ENCODE measurements at places on chromosomes 5 and 9.

GRCh38 chr9:124013309-124014210, 2.0 kb downstream of the LHX2 start:
- no peak for DNase-seq

GRCh38 chr5:53777864-53778618, 217.6 kb downstream of the NDUFS4 start:
- no peak for DNase-seq

DNA sequence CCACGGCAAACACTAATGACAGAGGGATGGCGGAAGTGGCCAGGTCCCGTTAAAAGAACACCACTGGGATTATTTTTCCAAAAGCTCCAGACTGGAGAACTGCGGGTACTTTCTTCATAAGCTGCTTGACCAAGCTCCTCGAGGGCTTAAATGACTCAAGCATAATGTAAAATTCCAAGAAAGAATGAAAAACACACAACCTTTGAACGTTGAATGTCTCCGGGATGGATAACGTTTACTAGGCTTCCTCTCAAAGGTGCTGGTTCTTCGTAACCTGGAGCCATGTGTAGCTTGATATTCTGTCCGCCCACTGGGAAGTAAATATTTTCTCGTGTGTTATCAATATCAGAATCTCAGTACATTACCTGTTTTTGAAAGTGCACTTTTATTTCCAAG, 67.6 kb downstream of the EPB41L4B start:
- DNase-seq: no peak

DNA sequence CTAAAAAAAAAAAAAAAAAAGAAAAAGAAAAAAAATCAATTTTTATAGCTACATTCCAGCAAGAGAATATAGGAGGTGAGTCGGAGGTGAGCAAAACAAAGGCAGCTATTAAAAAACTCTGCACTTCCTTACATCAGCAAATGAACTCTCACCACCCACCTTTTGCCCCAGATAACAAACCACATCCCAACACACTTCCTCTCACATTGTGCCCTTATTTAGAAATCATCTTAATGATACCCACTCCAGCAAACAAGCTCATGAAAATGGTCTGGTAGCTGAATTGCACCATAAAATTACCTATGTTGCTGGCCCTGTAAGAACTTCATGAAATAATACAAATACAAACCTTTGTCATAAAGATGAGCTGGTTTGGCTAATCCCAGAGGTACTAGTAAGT, 82.9 kb downstream of the CEMIP2 start:
- DNase-seq: peak; percentile 19

DNA sequence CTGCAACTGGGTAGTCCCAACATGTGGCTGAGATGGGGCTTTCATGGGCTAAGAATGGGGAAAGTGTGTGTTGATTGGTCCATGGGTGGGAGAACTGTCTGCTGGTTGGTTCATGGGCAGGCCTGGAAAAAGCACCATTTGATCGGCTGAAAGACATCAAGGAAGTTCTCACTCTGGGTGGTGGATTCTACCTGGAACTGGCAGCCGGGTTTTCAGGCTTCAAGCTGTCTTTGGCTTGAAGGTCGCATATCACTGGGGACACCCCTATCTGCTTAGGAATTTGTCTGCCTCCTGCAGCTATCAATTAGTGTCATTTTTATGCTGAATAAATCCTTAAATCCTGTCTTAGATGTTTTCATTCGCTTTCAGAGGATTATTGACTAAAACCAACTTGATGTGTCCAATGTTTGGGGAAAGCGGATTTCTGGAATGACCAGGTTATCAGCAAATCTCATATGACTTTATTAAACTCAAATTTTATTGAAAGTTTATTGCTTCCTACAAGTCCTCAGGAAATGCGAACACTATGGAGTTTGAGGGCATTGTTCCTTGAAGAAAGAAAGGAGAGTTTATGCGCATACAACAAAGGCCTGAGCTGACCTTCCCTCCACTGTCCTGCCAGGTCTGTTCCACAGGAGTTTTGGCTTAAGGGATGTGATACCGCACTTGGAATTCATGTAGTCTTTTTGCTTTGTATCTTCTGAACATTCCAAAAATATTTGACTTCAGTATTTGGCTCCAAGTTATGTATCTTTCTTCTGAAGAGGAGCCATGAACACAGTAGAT, 451.1 kb downstream of the TUSC1 start:
- no peak for DNase-seq

DNA sequence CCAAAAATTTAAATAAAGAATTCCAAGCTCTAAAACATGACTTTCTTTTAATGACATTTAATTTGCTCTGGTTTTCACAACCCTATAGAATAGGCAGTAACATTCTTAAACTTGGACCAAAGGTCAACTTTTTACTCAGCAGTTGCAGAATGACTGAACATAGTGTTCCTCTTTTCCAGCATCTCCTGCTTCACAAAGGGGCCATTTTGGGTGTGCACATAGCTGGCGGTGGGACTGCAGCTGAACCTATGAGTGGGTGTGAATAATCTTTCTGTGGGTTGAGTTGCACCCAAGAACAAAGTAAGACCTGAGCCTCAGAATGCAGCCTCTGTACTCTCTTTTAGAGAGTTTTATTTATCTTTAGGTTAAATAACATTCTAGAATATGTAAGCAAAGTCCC, 96.9 kb upstream of the HAPLN1 start:
- DNase-seq: no peak

DNA sequence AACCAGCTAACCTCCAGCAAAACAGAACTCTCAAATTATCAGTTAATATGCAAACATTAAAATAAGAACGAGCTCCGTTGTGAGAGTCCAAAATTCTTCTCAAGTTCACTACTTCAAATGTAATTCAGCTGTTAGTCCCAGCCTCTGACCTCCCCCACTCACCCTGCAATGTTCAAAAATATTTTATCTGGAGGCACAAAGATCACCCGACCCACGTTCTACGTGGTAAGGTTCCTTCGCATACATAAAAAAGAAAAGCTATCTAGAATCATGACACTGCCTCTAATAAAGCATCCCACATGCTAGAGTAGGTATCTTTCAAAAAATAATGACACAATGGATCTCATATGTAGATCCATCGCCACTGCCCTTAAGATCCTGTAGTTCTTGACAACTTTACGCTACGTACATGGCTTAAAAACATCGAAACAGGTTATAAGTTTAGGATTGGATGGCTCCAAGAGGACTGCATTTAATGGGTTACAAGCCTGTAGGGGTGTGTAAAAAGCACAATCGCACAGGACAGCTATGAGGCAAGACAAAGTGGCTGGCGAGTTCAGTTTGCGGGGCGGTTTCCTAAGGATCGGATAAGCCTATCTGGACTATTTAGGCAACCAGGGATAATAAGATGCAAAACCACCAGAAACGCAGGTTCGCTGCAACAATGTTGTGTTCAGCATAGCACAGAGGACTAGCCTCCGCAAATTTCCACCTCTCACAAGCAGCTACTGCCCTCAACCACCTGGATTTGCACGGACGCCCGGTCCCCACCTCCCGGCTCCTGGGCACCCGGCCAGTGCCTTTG, 969 bp downstream of the CLK4 start:
- no peak for DNase-seq

- no peak for DNase-seq
These were observed 27.3 kb downstream of the MAPKAP1 start for GRCh38 chr9:125679597-125680189.

Measured in CD4-positive, alpha-beta T cell treated with Interleukin-15 for 1 hour (primary cell).